ENCODE measurements at places on chromosomes 13 and 19.

- no peak for DNase-seq
Observed at GRCh38 chr13:45015300-45015699, 26.0 kb downstream of the GPALPP1 start.

DNA sequence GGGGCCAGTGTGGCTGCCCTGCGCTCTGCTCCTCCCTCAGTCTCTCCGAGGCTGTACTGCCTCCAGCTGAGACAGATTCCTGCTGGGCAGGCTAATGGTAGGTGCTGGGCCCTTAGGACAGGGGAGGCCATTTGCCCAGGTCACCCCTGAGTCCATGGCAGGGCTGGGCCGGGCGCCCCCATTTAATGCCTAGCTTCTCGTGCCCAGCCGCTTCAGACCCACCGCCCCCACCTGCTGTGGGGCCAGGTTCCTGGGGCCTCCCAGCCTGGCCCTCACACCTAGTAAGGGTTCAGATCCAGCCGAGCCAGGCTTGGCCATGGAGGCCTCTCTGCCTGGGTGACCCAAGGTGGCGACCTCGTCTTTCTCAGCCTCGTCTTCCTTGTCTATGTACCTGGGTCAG, 17.8 kb downstream of the PIAS4 start:
- DNase-seq: no peak

- no peak for DNase-seq
Observed at GRCh38 chr13:23956106-23956505, 58.8 kb upstream of the C1QTNF9B start.

- no peak for DNase-seq
Observed at GRCh38 chr19:9849791-9850190, 14.7 kb downstream of the PIN1 start.
